ENCODE measurements at places on chromosomes 2 and 18.

- no peak for ATAC-seq
Measured at GRCh38 chr2:69020496-69021426, 7.8 kb downstream of the ANTXR1 start.

DNA sequence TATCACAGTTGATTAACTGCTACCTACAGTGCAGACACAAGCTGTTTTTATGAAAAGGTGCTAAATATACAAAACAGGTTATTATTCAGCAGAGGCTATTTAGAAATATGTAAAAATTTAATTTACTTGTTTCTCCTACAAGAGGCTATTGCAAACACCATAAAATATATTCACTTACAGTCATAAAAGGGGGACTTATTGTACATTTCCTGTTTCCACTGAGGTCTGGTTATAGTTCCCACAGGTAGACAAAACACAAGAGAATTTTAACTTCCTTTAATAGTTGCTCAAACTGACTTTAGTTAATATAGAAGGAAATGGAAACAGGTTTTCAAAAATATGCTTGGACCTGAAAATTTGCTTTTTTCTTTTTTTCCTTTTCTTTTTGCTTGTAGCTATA lies 40.0 kb upstream of the FRZB start:
- ATAC-seq, result no peak

- ATAC-seq, result no peak
Measured at GRCh38 chr2:239259173-239259572, 141.6 kb downstream of the HDAC4 start.

DNA sequence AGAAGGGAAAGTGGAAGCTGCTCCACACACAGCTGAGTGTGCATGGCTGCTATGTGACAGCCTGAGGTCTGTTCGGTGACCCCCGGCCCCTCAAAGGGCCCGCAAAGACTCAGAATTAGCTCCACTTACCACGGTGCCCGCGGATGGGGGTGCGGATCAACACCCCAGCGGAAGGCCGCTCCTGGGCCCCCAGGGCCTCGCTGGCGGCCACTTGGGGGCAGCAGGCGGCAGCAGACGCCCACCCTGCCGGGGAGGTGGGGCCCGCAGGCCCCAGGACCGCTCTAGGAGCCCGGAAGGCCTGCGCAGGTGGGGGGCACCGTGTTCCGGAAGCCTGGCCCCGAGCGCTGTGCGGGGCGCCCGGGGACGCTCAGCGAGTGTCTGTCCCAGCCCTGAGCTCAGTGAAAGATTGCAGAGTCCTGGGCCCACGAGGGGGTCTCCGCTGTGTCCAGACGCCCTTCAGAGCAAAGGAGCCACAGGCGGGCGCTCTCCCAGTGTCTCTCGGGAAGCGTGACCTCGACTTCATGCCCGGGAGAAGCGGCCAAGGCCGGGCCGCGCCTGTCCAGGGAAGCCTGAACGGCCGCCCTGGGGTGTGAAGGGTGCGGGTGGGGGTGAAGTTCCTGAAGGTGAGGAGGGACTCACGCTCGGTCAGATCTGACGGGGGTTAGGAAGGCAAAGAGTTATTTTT lies 118.7 kb downstream of the VAPA start:
- ATAC-seq, result no peak

DNA sequence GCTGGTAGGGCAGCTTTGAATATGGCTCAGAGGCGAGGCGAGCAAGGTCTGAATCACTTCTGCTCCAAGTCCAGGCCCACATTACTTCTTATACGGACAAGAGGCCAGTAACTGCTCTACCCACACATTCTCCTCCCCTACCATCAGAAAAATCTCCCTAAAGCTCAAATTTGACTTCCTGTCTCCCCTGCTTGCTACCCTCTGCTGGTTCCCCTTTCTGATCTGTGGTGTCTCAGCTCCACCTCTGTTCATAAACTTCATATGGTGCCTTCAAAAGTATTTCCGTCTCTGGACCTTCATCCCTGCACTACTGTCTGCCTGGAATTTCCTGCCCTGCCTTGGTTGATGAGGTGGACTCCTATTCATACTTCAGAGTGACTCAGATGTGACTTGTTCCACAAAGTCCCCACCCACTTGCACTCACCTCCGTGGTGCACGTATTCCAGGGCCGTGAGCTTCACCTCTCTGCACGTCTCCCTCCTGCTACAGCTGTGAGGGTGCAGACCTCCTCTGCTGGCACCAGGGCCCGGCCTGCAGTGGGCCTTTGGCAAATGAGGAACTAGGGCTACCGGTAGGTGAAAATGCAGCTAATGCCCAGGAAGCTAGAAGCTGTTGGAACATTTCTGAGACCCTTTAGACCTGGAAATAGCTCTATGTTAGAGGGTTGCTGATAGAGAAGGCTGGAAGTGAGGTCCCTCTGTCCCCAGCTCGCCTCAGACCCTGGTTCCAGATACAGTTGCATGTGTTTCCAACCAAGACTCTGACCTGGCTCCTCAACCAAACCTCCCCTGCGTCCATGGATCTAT lies 24.6 kb upstream of the KCMF1 start:
- peak; percentile 95 for ATAC-seq

GRCh38 chr2:237639836-237640220 lies 12.4 kb downstream of the LRRFIP1 start:
- ATAC-seq, result no peak

DNA sequence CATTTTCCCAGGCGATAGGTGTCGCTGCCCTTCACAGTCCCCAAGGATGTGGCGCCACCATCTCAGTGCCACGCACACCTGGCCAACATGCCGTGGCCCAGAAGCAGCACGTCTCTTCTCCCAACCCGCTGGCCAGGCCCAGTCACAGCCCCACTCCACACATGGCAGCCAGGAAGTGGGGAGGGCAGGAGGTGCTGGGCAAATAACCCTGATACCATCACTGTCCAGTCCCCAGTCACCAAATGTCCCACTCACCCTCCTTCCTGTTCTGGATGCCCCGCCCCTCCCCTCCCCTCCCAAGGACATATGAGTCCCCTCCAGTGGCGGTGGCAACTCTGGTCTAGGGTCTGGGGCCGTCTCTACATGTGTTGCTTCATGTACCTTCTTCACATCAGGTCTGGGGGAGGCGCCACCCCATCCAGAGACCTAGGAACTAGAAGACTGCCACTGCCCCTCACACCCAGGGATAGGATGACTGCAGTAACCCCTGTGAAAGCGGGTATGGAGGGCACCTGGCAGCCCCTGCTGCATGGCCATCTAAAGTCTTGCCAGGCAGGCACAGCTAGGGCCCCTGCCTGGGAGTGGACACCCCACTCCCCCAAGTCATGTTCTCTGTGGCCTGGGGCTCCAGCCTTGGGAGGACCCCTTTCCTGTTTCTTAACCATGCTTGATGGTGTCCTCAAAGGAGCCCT lies 7.3 kb upstream of the CAPN10 start:
- ATAC-seq, result no peak

- no peak for ATAC-seq
Measured at GRCh38 chr2:239246723-239247122, 154.1 kb downstream of the HDAC4 start.

- no peak for ATAC-seq
Measured at GRCh38 chr2:211812587-211812986, 726.0 kb downstream of the ERBB4 start.

DNA sequence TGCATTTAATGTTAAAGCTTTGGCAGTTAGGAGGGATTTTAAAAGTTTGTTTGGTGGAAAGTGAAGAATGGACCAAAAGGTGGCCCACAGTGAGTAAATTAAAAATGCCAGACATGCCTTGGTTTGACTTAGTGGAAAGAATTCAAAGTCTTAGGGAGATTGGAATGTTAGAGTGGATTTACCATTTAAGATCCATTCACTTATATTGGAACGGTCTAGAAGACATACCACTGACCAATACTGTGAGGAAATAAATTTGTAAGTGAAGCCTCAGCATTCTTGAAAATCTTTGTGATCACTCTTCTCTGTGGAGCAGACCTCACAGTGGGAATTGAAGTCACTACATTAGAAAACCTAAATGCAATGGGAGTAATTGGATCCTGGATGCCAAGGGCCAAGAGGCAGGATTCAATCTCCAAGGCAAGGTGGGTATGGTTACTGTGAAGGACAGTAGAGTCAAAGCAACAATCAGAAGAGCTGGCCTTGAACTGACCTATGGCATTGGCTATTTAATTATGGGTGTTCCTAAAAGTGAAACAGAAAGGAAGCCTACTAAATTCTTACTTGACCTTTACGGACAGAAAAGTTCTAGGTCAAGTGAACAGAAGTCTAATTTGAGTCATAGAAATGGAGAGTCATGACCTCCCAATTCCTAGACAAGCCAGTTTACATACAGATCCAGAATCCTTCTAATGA lies 40.2 kb upstream of the VRK2 start:
- ATAC-seq, result no peak

DNA sequence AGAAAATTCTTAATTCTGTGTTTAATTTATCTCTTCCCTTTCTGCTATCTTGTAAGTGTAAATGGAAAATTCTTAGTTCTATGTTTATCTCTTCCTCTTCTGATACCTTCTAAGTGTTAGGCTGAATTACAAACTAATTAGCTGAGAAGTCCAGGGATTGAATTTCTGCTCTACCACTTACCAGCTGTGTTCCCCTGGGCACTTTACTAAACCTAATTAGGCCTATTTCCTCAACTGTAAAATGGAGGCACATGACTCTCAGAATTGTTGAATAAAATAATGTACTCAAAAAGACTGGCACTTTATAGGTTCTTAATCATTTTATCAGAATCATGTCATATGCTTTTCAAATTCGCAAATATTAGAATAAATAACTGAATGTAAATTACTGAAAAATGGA lies 146.3 kb downstream of the MAP2 start:
- ATAC-seq, result no peak

- no peak for ATAC-seq
Measured at GRCh38 chr2:178484245-178485041, 4.2 kb downstream of the PLEKHA3 start.

DNA sequence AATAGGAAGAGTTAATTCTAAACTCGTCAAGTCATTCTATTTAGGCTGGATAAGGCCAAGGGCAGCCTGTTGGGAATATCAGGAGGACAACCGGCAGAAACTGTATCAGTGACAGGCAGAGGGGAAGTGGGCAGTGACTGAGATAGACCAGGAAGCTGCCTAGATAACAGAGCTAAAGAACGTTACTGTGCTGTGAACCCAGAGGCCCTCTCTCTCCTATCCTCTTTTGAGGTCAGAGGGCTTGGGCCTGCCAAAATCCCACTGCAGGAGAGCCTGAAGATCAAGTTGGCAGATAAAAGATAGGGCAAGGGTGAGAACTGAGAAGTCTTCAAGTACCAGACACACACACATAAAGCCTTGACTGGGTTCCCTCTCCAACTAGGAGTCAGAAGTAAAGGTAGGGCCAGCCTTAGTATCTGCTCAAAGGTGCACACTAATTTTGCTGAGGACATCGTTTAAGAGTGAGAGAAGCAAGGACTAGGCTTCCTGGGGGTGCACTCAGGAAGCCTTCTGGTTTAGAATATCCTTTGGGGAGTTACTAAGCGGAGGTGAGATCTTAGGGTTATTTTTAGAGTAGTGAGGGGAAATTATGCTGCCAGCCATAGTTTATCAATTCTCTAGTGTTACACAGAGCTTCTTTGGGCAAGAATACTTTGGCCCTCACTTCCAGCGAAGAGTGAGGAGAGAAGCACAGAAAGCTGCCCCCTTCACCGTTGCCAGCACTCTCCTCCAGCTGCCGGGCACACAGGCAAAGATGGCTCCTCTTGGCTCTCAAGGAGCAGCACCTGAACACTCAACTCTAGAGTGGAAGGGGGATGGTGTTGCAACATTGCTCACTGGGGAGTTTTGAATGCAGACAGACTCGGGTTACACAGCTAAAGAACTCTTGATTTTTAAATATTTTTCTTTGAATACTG lies 9.8 kb downstream of the CAVIN2 start:
- no peak for ATAC-seq

GRCh38 chr2:49225126-49225525 lies 70.8 kb upstream of the FSHR start:
- no peak for ATAC-seq

DNA sequence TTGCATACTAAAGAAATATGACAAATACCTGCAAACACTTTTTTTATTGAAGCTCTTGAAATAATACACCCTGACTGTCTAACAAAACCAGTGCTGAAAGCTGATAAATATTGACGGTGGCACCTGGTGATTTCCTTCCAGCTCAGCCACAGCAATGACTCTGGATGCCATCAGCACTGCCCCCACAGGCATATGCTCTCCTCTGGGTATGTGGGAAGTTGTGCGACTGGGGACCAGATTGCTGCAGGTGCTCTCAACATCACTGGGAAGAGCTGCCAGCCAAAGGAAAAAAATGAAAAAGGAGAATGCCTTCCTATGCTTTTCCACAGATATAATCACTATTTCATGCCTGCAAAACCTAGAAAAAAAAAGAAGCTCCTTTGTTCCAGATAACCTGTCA lies 141.5 kb downstream of the PIGN start:
- ATAC-seq, result no peak

GRCh38 chr18:24989760-24990593 lies 362.0 kb downstream of the ZNF521 start:
- no peak for ATAC-seq

DNA sequence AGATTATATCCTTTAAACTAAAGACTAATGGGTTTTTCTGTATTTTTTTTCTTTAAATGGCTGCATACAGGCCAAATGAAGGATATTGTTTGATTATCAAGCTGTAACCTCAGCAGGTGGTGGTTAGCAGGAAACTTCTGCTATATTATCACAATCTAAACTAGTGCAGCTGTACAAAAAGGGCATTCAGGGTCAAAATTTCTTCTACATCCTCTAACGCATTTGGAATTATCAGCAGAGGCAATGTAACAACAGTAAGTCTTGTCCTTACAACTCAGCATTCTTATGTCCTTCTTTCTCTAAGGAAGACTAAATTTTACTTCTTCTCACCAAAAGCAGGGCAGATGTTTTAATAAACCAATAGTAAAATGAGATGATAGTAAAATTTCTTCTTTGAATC lies 135.8 kb upstream of the FN1 start:
- no peak for ATAC-seq

DNA sequence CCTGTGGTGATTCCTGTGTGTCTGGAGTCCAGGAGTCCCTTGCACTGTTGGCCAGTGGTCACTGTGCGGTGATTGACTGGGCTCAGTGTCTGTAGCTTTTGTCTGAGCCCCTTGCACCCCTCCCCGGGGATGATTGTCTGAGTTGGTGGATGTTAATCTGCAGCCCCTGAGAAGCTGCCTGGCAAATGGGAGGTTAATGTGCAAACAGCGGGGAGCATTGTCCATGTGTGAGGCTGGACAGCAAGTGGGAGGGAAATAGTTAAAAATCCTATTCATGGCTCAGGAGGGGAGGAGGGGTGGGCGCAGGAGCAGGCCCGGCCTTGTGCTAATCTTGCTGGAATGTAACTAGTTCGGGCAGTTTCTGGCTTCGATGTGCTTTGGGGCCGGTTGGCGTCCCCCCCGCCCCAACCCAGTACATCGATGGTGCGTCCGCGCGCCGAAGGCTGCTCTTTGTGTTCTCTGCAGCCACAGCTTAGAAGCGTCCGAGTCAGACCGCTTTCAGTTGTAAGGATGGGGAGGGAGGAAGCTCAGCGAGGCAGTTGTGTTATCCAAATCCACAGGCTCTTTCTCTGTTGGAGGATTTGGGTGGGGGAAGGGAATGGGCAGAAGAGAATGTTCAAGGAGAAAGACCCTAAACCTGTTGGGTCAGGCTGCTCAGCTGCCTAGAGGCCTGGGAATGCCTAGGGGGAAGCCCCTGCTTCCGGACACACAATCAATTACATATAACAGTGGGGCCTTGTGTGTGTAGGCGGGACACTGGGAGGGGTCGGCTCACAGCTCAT lies 71.8 kb downstream of the TGOLN2 start:
- no peak for ATAC-seq

GRCh38 chr2:205637779-205638503 lies 44.4 kb upstream of the NRP2 start:
- no peak for ATAC-seq

Measured in activated CD4-positive, CD25-positive, alpha-beta regulatory T cell treated with anti-CD3 and anti-CD28 coated beads, Interleukin-2, amount 50 U/mL, for 24 hours (primary cell).